ENCODE measurements at places on chromosomes 12 and 14. TPM values are rescaled to one million over a fixed set of nuclear protein-coding genes. Genes with fewer than 3 reads are reported as not detected.

The CISTR gene
- not detected for total RNA-seq

The KRT77 gene
- total RNA-seq, result not detected

The GLIPR1L1 gene
- total RNA-seq, result not detected

The RND1 gene
- total RNA-seq, result 22.1 TPM

DNA sequence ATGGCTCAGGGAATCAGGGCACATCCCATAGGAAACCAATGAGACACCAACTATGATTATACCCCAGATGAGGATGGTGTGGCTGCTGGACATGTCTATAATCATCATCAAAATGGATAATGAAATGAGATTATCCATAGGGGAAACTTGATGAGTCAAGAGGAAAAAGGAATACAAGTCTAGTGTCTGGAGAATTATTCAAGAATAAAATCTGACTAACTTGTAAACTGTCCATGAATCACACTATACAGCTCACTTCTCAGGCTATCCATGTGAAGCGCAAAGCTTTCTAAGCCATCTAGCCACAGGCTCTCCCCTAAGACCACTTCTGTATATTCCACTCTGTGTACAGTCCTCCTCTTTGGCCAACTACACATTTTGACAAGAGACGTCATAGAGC lies 52.5 kb downstream of the DUSP16 start:
- H3K27ac ChIP-seq, result peak overlapping the region; percentile 28
- no peaks in the 10 kb centered on the region for H3K27me3 ChIP-seq
- H3K4me1 ChIP-seq, result no peaks in the 10 kb centered on the region
- no peaks in the 10 kb centered on the region for H3K36me3 ChIP-seq

- no peaks in the 10 kb centered on the region for H3K4me1 ChIP-seq
- H3K27me3 ChIP-seq, result no peaks in the 10 kb centered on the region
- no peak overlapping the region for H3K4me3 ChIP-seq
- H3K36me3 ChIP-seq, result no peaks in the 10 kb centered on the region
- no peak for DNase-seq
Observed at GRCh38 chr12:117284140-117284539, 77.3 kb downstream of the NOS1 start.

DNA sequence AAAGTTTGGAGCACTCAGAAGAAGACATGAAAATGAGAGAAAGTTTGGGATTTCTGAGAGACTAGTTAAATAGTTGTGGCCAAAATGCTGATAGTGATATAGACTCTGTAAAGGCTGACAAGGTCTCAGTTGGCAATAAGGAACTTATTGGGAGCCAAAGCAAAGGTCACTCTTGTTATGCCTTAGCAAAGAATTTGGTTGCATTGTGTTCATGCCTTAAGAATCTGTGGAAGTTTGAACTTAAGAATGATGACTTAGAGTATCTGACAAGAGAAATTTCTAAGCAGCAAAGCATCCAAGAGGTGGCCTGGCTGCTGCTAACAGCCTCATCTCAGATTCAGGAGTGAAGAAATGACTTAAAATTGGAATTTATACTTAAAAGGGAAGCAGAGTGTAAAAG lies 113.8 kb downstream of the PIK3C2G start:
- DNase-seq, result no peak
- no peaks in the 10 kb centered on the region for H3K27me3 ChIP-seq
- H3K4me3 ChIP-seq, result no peak overlapping the region
- no peak overlapping the region for H3K27ac ChIP-seq

DNA sequence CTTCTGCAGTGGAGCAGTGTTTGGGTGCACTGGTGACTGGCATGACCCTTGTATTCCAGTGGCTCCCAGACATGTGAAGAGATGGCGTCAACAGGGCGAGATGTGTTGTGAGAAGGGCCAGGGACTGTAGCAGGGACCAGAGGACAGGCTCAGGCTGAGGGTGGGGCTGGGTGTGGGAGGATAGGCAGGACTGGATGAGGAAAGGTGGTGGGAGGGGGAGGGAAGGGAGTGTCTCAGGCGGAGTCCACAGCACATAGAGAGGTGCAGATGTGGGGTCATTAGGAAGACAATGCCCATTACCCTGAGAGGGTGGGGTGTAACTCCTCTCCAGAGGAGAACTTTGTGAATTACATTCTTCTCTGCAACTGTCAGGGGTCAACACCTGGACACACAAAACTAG lies 78.5 kb downstream of the DICER1 start:
- no peak overlapping the region for H3K27ac ChIP-seq
- no peaks in the 10 kb centered on the region for H3K27me3 ChIP-seq
- no peak for DNase-seq

DNA sequence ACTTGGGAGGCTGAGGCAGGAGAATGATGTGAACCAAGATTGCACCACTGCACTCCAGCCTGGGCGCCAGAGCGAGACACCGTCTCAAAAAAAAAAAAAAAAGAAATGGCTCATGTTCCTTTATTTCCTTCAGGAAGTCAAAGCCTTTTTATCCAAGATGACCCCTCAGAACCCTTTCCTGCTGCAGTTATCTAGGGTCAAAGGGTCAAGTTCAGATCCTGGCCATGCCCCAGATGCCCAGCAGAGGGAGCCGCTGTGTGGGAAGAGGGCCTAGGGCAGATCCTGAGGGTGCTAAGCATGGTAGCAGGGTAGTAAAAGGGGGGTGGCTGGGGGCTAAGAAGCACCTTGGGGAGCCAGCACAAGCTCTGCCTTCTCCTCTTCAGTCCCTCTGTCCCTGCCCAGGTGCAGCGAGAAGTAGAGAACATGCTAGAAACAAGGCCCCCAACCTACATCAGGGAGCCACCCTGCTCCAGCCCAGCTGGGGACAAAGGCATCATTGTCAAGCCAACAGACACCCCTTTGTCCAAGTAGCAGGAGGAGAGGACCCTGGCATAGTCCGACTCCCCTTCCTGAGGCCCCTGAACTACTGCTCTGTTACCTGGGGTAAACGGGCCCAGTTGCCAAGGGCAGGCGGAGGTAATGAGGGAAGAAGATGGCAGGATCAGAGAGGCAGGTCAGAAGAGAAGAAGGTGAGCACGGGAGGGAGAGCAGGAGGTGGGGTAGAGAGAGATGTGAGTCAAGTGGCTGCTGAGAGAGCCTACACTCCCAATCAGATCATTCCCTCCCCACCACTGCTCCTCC lies 6.5 kb downstream of the NFE2 start:
- peak; percentile 32 for DNase-seq
- no peaks in the 10 kb centered on the region for H3K4me1 ChIP-seq
- no peak overlapping the region for H3K4me3 ChIP-seq
- H3K36me3 ChIP-seq, result no peaks in the 10 kb centered on the region
- H3K27ac ChIP-seq, result no peak overlapping the region
- no peaks in the 10 kb centered on the region for H3K27me3 ChIP-seq

- DNase-seq, result no peak
- H3K27me3 ChIP-seq, result no peaks in the 10 kb centered on the region
- no peaks in the 10 kb centered on the region for H3K36me3 ChIP-seq
Observed at GRCh38 chr12:2231956-2232355, 179.2 kb downstream of the CACNA1C start.

GRCh38 chr12:10861366-10861765 lies 12.1 kb upstream of the PRR4 start:
- no peak overlapping the region for H3K27ac ChIP-seq
- no peaks in the 10 kb centered on the region for H3K4me1 ChIP-seq
- no peak for DNase-seq
- no peak overlapping the region for H3K4me3 ChIP-seq
- H3K36me3 ChIP-seq, result no peaks in the 10 kb centered on the region

GRCh38 chr14:100433428-100433814 lies 110.3 kb downstream of the SLC25A47 start:
- H3K27me3 ChIP-seq, result no peaks in the 10 kb centered on the region
- no peak overlapping the region for H3K4me3 ChIP-seq
- H3K27ac ChIP-seq, result no peak overlapping the region
- H3K36me3 ChIP-seq, result no peaks in the 10 kb centered on the region
- DNase-seq, result no peak
- H3K4me1 ChIP-seq, result no peaks in the 10 kb centered on the region

GRCh38 chr12:3132636-3133404 lies 55.6 kb downstream of the TSPAN9 start:
- peaks cover 11% of the 10 kb centered on the region for H3K4me1 ChIP-seq
- no peak overlapping the region for H3K4me3 ChIP-seq
- no peaks in the 10 kb centered on the region for H3K36me3 ChIP-seq
- H3K27ac ChIP-seq, result peak overlapping the region; percentile 81
- H3K27me3 ChIP-seq, result no peaks in the 10 kb centered on the region
- peak; percentile 54 for DNase-seq

- H3K4me1 ChIP-seq, result no peaks in the 10 kb centered on the region
- H3K27me3 ChIP-seq, result no peaks in the 10 kb centered on the region
- H3K36me3 ChIP-seq, result no peaks in the 10 kb centered on the region
- H3K27ac ChIP-seq, result no peak overlapping the region
- DNase-seq, result no peak
Observed at GRCh38 chr12:27253347-27253746, 9.3 kb downstream of the STK38L start.

DNA sequence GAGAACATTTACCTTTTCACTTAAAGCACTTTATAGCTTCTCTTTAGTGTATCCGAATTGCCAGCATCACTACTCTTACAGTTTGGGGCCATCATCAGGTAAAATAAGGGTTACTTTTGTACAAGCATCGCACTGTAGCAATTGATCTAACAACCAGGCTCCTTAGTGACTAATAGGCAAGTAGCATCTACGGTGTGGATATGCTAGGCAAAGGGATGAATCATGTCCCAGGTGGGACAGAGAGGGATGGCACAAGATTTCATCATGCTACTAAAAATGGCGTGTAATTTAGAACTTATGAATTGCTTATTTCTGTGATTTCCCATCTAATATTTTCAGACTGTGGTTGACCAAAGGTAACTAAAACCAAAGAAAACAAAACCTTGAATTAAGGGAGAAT lies 582.3 kb downstream of the KCNH5 start:
- no peaks in the 10 kb centered on the region for H3K27me3 ChIP-seq
- H3K4me1 ChIP-seq, result no peaks in the 10 kb centered on the region
- no peak for DNase-seq
- H3K27ac ChIP-seq, result no peak overlapping the region
- no peak overlapping the region for H3K4me3 ChIP-seq

GRCh38 chr14:21205678-21206581 lies 50.1 kb upstream of the OR5AU1 start:
- no peaks in the 10 kb centered on the region for H3K36me3 ChIP-seq
- no peaks in the 10 kb centered on the region for H3K4me1 ChIP-seq
- DNase-seq, result no peak
- H3K4me3 ChIP-seq, result no peak overlapping the region

DNA sequence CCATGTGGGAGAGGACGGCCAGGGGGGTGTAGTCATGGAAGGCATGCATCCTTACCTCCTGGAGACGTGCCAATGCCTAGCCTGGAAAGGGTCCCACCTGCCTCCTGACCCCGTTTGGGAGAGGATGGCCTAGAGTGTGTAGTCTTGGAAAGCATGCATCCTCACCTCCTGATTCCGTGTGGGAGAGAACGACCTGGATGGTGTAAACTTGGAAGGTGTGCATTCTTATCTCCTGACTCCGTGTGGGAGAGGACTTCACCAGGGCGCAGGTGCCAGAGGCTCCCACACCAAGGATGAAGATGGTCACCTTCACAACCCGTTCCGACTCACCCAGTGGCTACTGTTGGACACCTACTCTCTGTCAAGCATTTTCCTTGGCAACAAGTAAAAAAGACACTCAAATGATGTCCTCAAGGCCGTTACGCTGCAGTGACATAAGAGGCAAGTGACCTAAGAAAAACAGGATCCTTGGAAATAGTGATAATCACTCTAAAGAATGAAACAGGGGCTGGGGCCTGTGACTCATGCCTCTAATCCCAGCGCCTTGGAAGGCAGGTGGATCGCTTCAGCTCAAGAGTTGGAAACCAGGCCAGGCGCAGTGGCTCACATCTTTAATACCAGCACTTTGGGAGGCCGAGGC lies 37.5 kb upstream of the FZD10 start:
- DNase-seq, result no peak
- no peaks in the 10 kb centered on the region for H3K36me3 ChIP-seq
- H3K4me3 ChIP-seq, result no peak overlapping the region
- no peaks in the 10 kb centered on the region for H3K27me3 ChIP-seq
- H3K27ac ChIP-seq, result no peak overlapping the region

DNA sequence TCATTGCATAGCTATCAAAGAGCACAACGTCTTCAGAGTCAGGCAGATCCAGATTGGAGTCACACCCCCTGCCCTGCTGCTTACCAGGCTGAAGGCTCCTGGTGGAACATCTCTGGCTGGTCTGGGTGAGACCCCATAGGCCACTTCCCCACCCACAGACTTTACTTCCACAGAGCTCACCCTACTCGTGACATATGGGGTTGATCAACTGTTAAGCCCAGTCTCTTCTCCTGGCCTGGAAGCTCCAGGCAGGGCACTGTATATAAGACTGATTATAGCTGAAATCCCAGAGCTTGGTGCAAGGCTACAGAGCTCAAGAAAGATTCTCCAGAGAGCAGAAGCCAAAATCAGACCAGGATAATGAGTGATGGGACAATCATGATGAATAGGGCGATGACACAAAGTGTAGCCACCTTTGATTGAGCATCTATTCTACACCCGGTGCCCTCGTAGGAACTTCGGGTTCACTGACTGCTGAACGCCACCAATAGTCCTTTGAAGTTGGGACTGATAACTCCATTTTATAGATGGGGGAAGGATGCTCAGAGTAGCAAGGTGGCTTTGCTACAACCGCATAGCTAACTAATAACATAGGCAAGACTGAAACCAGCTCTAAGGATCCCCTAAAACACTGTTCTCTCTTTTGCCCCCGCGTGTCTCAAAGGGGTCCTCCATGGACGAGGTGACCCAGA lies 287.8 kb downstream of the BCL11B start:
- no peak overlapping the region for H3K27ac ChIP-seq
- no peaks in the 10 kb centered on the region for H3K27me3 ChIP-seq
- H3K4me3 ChIP-seq, result no peak overlapping the region
- no peaks in the 10 kb centered on the region for H3K4me1 ChIP-seq

DNA sequence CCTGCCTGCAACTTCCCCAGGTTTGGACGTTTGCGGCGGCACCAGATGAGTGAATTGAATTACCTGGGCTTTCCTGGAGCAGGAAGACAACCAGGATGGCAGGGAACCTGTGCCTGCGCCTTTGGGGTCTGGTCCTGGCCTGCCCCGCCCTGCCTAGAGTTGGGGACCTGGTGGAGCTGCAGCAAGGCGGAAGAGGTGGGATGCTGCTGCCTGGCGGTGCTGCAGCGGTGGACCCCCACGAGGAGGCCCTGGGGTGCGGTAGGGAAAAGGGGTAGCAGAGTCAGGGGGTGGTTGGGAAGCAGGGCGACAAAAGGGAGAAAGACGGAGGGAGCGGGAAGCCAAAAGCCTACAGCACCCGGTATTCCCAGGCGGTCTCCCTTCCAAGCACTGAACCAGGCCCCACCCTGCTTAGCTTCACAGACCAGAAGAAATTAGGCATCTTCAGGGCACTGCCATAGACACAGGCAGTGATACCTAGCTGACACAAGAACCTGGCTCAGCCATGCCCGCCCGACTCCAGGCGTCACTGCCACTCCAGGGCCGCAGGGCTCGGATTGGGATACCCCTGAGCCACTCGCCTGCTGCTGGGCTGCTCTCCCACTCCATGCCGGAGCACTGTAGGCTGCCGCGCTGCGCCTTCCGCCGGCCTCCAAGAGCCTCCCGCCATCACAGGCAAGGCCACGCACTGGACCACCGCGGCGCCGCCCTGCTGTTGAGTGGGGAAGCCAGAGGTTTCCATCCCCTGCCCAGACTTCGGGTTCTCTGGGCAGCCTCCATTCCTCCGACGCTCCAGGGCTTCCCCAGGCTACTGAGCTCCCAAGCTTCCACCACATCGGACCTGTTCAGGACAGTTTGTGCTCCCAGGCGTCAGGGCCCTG lies 155.2 kb upstream of the ALG10B start:
- no peak overlapping the region for H3K4me3 ChIP-seq
- H3K27ac ChIP-seq, result no peak overlapping the region
- H3K4me1 ChIP-seq, result no peaks in the 10 kb centered on the region

- peaks cover 26% of the 10 kb centered on the region for H3K4me1 ChIP-seq
- no peaks in the 10 kb centered on the region for H3K36me3 ChIP-seq
- H3K27me3 ChIP-seq, result no peaks in the 10 kb centered on the region
- peak; percentile 78 for DNase-seq
- H3K27ac ChIP-seq, result peak overlapping the region; percentile 64
- H3K4me3 ChIP-seq, result peak overlapping the region; percentile 13
Observed at GRCh38 chr14:50342221-50343078, 30.3 kb downstream of the DMAC2L start.
